Activated CD8-positive, alpha-beta memory T cell treated with anti-CD3 and anti-CD28 coated beads for 1 hour (primary cell): ENCODE measurements at places on chromosomes 4 and X.

- DNase-seq, result no peak
These were observed 123.9 kb downstream of the TBCK start for GRCh38 chr4:106192131-106192530.

- DNase-seq, result no peak
These were observed 46.5 kb downstream of the RAI2 start for GRCh38 chrX:17814557-17814956.

GRCh38 chr4:83093060-83093640 lies 21.4 kb downstream of the PLAC8 start:
- DNase-seq, result no peak

- DNase-seq, result no peak
These were observed 53.1 kb downstream of the HOPX start for GRCh38 chr4:56627985-56628384.

GRCh38 chr4:115505326-115505725 lies 391.9 kb upstream of the NDST4 start:
- DNase-seq, result no peak

DNA sequence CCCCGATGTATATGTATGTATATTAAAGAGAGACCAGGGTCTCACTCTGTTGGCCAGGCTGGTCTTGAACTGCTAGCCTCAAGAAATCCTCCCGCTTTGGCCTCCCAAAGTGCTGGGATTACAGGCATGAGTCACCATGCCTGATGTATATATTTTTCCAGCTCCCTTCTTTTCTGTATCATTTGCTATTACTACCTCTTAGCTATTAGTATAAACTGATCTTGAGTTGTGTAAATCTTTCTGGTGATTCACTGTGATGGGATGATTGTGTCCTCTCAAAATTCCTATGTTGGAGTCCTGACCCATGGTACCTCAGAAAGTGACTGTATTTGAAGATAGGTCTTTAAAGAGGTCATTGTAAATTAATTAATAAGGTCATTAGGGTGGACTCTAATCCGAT lies 53.1 kb downstream of the HPRT1 start:
- DNase-seq, result no peak

DNA sequence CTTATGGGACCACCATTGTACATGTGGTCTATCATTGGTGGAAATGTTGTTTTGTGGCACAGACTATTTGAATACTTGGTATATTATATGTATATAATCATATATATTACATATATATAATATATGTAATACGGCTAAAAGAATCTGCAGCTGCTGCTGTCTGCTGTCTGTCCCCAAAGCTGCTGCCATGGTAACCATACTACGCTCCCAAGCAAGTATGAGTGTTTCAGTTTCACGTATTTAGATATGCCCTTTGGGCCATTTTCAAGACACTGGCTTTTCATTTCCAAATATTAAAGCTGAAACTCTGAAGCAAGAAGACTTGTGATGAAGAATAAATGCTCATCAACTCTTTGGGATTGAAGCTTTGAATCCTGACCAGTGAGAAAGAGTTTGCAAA lies 42.0 kb upstream of the ARSJ start:
- DNase-seq, result no peak

- no peak for DNase-seq
These were observed 28.8 kb downstream of the ATP8A1 start for GRCh38 chr4:42627885-42628646.

DNA sequence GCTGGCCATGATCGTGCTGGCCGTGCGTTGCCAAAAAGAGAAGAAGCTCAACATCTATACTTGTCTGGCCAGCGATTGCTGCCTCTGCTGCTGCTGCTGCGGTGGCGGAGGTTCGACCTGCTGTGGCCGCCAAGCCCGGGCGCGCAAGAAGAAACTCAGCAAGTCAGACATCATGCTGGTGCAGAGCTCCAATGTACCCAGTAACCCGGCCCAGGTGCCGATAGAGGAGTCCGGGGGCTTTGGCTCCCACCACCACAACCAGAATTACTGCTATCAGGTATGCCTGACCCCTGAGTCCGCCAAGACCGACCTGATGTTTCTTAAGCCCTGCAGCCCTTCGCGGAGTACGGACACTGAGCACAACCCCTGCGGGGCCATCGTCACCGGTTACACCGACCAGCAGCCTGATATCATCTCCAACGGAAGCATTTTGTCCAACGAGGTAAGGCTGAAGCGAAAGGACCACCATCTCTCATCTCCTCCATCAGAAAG lies 3.3 kb downstream of the PCDH10 start:
- DNase-seq, result no peak

GRCh38 chr4:102817613-102818268 lies 9.6 kb downstream of the UBE2D3 start:
- DNase-seq, result no peak
